ENCODE measurements at places on chromosomes 7 and 10.

- no peak for DNase-seq
These were observed 6.1 kb upstream of the HSPA12A start for GRCh38 chr10:116748471-116748870.

DNA sequence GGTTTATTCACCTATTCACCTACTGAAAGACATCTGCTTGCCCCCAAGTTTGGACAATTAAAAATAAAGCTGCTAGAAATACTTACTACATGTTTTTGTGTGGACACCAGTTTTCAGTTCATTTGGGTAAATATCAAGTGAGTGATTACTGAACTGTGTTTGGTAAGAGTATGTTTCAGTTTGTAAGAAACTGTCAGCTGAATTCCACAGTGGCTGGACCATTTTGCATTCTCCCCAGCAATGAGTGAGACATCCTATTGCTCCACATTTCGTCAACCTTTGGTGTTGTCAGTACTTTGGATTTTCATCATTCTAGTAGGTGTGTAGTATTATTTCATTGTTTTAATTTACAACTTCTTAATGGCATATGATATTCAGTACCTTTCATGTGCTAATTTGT, 17.4 kb upstream of the IKZF1 start:
- DNase-seq = no peak

- DNase-seq = no peak
These were observed 83.6 kb downstream of the SEMA3C start for GRCh38 chr7:80835251-80835650.

- no peak for DNase-seq
These were observed 209.1 kb downstream of the PHF14 start for GRCh38 chr7:11182736-11183135.

DNA sequence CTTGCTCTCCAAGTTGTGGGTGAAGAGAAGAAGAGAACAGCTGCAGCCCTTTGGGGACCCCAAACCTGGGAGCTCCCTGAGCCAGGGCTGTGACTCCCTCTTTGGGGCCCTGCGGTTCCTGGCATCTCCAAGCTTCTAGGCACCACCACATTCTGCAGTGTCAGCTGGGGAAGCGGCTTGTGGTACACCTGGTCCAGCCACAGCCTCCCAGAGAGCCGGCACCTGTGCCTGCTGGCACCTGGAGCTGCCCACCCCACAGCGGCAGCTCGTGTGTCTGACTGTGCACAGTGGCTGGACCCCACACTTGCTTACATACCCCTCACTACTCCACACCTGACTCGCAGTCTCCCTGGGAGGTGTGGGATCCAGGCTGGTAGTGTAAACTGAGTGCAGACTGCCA, 23.5 kb downstream of the FAM241B start:
- no peak for DNase-seq

GRCh38 chr7:157684157-157684908, 347.5 kb downstream of the DNAJB6 start:
- no peak for DNase-seq

GRCh38 chr7:90613088-90613498, 17.0 kb downstream of the CDK14 start:
- no peak for DNase-seq

GRCh38 chr7:127187740-127188139, 65.0 kb downstream of the GRM8 start:
- DNase-seq = no peak

DNA sequence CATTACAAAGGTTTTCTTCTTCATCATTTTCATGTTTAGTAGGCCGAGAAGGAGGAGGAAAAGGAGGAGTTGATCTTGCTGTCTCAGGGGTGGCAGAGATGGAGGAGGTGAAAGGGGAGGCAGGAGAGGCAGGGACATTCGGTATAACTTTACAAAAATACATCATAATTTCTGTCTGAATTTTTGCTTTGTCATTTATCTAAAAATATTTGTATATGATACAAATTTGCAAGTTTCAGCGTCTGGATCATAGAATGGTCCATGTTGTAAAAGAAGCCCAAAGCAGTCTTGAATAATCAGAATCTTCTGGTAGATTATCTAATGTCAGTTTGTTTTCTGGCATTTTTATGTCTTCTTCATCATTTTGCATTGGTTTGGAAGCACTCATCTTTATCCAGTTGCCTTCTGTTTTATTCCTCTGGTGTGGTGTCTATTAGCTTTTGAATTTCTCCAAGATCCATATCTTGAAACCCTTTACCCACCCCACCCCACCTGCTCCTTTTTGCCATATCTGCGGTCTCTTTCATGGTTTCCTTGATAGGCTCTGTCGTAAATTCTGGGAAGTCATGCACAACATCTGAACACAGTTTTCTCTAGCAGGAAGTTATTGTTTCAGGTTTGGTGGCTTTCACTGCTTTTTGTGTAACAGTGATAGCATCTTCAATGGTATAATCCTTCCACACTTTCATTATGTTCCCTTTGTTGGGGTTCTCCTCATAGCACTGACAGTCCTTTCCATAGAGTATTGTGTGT, 95.0 kb downstream of the ST7 start:
- no peak for DNase-seq

- no peak for DNase-seq
These were observed 28.2 kb downstream of the LYZL1 start for GRCh38 chr10:29317027-29317420.

DNA sequence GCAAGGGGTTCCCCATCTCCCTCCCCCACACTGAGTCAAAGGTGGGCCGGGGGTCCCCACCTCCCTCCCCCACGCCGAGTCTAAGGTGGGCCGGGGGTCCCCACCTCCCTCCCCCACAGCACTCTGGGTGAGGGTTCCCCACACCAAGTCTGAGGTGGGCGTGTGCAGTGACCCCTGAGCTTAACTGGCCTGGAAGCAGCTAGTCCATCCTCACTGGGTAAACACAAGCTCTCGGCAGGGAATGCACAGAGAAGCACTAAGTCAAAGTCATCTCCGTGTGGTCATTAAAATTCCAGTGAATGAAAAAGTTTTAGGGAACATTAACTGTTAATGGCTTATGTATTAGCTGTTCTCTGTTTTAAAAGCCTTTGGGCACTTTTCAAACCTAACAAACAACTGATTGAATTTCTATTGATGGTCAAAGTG, 43.7 kb upstream of the PRKAR1B start:
- DNase-seq = no peak

DNA sequence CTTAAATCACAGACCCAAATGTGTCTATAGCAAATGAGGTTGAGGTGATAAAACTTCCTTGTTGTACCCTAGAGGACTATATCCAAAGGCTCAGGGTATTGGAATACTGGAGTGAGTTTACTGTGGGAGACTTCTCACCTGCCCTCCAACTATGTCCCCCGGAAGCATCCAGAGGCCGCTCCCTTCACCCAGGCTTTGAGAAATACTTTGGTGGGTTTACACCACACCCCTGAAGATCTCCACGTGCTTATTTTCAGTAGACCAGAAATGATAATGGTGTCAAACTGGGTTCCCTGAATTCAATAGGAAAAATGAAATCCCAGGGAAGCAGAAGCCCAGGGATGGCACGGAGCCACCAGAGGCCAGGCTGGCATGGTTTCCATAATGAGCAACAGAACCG, 31.3 kb upstream of the NANOS1 start:
- DNase-seq = no peak

GRCh38 chr7:139725077-139725476, 52.7 kb downstream of the HIPK2 start:
- no peak for DNase-seq

GRCh38 chr7:1725199-1725690, 55.2 kb downstream of the ELFN1 start:
- DNase-seq = no peak

- DNase-seq = no peak
These were observed 10.2 kb upstream of the INTS1 start for GRCh38 chr7:1514407-1514806.

- DNase-seq = no peak
These were observed 115.3 kb upstream of the WDR11 start for GRCh38 chr10:120735773-120736371.

GRCh38 chr10:929960-930624, 1.4 kb downstream of the LARP4B start:
- DNase-seq = no peak

DNA sequence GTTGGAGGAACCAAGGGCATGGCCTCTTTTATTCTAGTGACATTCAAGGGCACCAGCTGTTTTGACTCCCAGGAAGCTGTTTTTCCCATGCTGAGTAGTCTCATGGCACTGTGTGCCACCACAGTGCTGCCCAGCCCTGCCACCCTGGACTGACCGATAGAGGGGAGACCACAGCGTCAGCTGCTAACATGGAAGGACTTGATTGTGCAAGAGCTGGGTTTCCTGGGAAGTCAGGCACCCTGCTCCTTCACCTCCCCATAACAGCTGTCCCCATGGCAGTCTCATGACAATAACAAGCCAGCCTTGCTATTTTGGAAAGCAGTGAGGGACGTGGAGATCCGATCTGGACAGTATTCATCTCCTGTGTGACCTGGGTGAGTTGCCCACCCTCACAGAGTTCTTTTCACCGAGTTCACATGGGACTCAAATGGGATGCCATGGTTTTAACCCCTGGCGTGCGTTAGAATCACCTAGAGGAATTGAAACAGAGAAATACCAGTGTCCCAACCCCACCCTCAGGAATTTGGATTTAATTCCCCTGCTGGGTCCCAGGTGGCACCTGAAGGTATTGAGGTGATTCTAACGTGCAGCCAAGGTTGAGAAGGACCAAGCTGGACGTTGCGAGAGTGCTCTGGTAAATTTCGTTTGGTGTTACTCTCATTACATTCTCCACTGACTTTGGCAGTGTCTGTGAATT, 174.8 kb downstream of the CELF2 start:
- DNase-seq = no peak

- no peak for DNase-seq
These were observed 39.8 kb upstream of the SRGN start for GRCh38 chr10:69048103-69048502.

DNA sequence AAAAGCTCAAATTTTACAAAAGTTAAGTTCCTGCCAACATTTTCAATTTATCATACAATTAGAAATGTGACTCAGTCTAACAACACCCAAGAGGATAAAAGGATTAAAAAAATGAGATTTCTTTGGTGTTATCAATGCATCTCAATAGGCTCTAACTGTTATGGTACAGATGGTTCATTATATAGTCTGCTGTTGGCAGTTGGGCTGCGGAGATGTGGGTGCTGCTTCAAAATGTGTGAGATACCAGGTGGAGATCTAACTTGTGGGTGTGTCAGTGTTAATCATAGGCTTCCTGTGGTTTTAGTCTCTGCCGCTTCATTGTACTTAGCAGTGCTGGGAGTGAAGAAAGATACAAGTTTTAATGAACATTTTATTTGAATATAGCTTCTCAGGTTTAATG, 231.2 kb downstream of the EXOC4 start:
- DNase-seq = no peak

DNA sequence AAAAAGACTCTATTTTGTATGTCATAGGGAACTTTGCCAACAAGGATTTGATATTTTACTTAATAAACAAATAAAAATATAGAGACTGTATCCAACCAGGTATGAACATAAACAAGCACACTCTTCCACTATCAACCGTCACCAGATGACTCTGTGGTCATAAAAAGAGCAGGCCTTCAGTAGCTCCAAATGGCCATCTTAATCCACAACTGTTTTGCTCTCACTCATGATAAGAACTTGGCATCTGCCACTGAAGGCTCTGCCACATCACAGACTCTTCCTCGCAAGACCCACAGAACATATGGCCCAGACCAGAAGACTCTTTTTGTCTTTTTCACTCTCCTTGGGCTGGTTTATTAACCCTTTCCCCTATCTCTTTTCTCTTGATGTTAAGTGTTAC, 98.7 kb upstream of the POM121L12 start:
- DNase-seq = no peak

- DNase-seq = no peak
These were observed 10.0 kb upstream of the TLX1 start for GRCh38 chr10:101120884-101121653.

DNA sequence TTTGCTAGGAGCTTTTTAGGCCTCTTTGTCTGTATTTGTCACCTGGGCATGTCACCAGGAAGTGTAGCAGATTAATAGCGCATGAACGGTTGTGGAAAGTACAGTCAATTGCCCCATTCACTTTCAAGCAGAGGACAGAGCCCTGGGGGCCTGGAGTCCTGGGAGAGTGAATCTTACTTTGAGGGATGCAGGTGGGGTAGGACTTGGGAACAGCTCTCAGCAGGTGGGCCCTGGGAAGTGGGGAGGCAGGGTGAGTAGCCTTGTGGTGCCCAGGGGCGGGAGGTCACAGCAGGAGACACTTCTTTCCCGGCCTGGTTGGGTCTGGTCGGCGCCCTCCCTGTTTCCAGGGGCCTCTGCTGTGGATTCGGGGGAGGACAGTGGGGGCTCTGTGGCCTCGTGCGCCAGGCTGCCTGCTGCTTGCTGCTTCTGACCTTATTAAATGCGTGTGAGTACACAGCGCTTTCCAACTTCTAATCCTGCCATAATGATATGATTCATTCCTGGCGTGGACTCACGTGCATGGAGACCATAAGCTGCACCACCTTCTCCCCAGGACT, 51.6 kb upstream of the AQP1 start:
- DNase-seq = no peak

DNA sequence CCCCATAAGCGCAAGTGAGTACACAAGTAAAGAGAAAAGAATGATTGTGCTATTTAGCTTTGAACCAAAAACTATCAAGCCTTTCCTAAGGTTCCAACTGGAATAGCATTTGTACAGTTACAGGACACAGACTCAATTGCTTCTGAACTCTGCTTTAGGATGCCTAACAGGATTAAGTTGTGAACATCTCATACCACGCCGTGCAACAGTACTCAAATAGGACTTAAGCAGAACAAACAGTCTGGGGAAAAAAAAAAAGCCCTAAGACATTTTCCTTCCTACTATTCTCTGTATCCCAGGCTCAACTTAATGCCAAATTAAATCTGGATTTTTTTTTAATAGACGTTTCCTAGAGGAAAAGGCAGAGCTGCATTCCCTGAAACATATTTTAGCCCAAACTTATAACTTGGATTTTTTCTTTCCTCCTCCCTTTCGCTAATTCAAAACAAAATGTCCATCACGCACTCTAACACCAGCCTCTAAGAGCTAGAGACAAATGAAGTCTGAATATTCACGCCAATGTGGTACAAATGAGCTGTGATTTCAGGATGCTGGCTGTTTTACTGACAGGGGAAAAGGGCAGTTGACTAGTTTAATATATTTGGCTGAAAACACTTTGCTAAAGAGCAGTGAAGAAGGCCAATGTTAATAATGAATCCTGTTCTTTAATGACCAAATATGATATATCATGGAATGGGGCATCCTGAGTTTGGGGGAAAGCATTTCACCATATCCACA, 68.6 kb downstream of the CALD1 start:
- no peak for DNase-seq

DNA sequence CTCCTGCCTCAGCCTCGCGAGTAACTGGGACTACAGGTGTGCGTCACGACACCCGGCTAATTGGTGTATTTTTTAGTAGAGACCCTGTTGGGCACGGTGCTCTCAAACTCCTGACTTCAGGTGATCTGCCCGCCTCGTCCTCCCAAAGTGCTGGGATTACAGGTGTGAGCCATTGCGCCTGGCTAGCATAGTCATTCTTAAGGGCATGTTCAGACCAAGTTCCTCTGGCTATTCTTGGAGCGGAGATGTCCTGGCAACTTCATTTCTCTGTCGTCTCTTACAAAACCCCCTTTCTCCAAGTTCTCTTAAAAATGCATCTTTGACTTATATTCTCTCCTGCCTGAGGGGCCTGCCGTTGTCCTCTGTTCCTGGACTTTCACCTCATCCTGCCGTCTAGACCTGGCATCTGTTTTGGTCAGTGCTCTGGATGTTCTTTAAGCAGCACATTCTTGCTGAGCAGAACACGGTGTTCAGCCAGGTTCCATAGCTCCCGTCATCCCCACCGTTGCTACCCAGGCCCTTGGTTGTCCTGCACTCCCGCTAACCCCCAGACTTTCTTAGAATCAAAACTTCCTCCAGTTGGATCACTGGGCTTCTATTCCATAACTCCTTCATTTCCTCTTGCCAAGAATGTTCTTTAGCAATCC, 509.9 kb upstream of the GALNT17 start:
- no peak for DNase-seq

GRCh38 chr10:78937800-78938694, 130.7 kb upstream of the ZMIZ1 start:
- DNase-seq = no peak

All from mesothelial cell of epicardium (in vitro differentiated cells).